NCI-H460 (cell line): ENCODE measurements at places on chromosomes 12 and 14.

DNA sequence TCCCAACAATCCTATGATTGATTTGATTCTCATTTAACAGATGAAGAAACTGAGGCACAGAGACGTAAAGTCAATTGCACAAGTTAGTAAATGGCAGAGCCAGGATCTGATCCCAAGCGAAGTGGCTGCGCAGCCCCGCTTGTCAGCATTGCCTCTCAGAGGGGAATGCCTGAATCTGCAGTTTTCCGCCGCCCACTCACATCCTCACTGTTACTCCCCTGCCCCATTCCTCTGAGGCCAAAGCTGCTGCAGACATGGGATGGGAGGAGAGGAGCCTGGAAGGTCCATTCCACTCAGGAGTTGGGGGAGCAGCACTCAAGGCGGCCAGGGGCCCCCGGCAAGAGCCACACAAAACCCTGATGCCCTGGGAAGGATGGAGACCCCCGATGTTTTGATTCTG, 1.0 kb downstream of the NRIP2 start:
- DNase-seq = no peak

DNA sequence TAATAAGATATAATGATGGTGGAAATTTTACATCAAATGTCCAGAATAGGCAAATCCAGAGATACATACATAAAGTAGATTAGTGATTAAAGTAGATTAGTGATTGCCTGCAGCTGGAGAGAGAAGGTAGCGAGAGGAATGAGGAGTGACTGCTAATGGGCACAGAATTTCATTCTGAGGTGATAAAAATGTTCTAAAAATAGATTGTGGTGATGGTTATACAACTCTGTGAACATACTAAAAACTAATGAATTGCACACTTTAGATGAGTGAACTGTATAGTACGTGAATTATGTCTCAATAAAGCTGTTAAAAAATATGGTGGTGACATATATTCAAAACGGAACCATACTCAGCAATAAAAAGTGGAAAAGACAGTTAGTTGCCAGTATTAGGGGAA, 41.7 kb downstream of the PPP2R5E start:
- no peak for DNase-seq

GRCh38 chr14:58824796-58825195, 187.0 kb downstream of the DACT1 start:
- no peak for DNase-seq

DNA sequence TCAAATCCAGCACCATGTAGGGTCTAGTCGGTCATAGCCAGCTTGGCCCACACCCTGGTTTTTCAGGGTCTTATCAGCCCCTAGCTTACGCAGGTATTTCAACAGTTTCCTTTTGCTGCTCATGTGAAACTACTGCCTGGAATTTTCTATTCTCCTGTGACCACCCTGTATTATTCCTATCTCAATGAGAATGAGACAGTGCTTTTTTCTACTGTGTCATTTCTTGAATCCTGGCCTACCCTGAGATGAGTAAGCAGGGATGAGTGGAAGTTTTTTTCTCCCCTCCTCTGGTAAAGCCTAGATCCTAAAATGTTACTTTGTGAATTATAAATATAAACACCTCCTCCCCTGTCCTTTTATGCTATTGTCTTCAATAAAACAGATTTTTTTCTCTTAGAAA, 62.7 kb upstream of the ARID2 start:
- DNase-seq = no peak

GRCh38 chr12:11209113-11209512, 22.4 kb upstream of the TAS2R42 start:
- DNase-seq = no peak
